Activated B cell treated with CpG ODN at 0.5 μM for 24 hours (primary cell): ENCODE measurements at places on chromosomes 1 and 21.

DNA sequence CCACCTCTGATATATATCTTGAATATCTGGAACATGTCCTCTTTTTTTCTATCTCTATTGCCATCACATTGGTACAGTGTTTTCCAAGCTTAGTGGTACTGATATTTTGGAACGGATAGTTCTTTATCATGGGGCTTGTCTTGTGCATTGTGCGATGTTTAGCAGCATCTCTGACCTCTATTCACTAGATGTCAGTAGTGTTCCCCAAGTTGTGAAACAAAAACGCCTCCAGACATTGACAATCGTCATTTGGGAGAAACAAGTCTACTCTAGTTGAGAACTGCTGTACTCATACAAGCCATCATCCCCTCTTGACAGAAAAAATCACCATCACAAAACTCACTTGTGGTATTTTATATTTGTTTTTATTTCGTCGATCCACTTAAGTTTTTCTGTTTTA lies 79.7 kb upstream of the CHODL start:
- DNase-seq: no peak

- DNase-seq: no peak
Measured at GRCh38 chr1:221392453-221392852, 349.4 kb downstream of the DUSP10 start.

GRCh38 chr1:114854693-114855320 lies at the start of gene SYCP1:
Gene SYCP1, plus strand, starts transcription at chr1:114854863. Its CDS starts 602 bp downstream, at chr1:114855465.
- DNase-seq: no peak

- no peak for DNase-seq
Measured at GRCh38 chr1:208101661-208102431, 142.3 kb downstream of the PLXNA2 start.

- no peak for DNase-seq
Measured at GRCh38 chr1:50699795-50700194, 260.3 kb downstream of the FAF1 start.

DNA sequence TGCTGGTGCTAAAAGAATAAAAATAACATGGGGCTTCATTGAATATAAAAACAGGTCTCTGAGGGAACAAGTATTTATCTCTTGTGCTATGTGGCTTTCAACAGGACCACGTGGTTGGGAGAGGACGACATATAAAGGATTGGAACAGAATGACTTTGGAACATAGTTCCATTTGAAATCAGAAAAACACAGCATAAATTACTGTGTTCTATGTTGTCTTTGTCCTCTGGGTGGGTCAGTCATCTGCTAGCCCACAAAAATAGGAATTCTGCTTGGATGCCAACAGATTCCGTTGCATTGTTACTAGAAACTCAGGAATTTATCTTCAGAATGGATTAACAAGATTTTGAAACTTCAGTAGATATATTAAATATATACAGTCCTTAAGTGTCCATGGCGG lies 5.9 kb downstream of the CEP85 start:
- no peak for DNase-seq
